ENCODE measurements at places on chromosomes 3 and 15.

GRCh38 chr3:101984356-101984755 lies 135.0 kb downstream of the NFKBIZ start:
- DNase-seq: no peak

GRCh38 chr3:557972-558371 lies 361.4 kb downstream of the CHL1 start:
- DNase-seq: no peak

DNA sequence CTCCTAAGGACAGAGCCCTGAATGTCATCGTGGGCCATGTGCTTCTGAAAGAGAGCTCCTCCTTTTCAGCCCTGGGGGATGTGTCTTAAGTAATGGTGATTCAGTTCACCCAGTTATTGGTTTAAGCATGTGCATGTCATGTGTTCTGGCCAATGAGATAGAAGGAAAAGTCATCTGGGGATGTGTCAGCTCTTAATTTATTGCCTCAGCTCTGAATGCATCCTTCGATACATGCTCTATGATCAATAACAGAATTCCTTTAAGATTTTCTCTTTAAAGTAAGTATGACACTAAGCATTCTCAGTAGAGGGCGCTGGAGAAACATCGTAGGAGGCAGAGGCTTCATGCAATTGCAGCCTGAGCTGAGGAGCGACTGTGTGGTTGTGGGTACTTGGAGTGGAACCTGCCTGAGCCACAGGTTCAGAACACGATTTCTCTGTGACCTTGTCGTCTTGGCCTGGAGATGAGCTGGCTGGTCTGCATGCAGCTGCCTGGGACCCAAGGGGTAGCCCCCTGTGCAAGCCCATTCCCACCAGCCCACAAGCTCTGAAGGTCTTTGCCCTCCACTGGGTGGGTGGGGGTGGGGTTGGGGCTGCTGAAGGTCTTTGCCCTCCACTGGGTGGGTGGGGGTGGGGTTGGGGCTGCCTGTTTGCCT lies 69.5 kb downstream of the C3orf38 start:
- no peak for DNase-seq

DNA sequence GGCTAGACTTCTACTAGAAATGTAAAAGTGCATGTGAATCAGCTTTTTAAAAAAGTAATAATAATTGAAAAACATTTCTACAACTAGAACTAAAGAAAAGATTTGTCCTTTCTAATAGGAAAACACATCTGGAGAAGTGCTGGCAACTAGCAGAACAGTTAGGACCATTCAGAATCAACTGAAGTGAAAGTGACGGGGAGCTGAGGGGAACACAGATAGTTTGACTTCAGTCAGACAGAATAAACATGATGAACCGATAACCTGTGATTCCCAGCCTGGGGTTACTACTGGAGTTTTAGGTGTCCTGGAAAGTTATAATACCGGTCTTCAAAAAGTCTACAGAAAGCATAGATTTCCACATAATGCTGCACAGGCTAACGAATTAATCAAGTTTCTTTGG lies 28.1 kb downstream of the OPA1 start:
- DNase-seq: no peak

DNA sequence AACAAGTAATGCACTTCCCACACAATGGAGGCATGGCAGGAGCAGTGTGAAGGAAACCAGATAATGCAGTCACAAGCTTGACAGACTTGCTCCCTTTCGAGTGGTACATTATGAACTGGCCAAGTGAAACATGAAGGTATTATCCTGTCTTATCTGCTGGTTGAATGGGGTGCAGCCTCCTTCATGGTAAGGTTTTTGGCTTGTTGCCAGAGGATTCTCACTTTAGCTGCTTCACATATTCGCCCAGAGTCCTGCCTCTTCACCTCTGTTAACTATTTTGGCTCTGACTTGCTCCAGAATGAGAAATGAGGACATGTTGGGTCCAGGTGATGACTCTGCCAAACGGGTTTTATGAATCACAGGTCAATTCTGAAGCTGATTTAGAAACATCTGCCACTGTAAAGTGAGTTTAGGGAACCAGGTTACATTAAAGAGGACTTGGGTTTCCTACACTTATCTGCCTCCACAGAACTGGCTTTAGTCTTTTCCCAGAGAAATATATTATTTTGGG lies 19.5 kb upstream of the CCDC39 start:
- DNase-seq: no peak

GRCh38 chr3:15342246-15342645 lies 9.9 kb upstream of the SH3BP5 start:
- DNase-seq: no peak

- no peak for DNase-seq
Observed at GRCh38 chr3:156738251-156738650, 63.9 kb downstream of the TIPARP start.
